Adrenal gland (tissue), 19 donors: ENCODE measurements at places on chromosomes 2 and 18. TPM values are rescaled to one million over a fixed set of nuclear protein-coding genes. Genes with fewer than 3 reads are reported as not detected.

The CYBRD1 gene
- total RNA-seq = 233 TPM

DNA sequence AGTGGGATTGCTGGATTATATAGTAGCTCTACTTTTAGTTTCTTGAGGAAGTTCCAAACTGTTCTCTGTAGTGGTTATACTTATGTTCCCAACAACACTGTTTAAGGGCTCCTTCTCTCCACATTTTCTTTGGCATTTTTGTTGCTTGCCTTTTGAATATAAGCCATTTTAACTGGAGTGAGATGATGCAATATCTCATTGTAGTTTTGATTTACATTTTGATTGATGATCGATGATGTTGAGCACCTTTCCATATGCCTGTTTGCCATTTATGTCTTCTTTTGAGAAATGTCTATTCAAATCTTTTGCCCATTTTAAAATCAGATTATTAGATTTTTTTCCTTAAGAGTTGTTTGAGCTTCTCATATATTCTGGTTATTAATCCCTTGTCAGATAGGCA is 243.3 kb downstream of the PTGR3 start:
- DNase-seq = no peak
- no peak overlapping the region for H3K27ac ChIP-seq
- no peaks in the 10 kb centered on the region for H3K27me3 ChIP-seq
- H3K36me3 ChIP-seq = no peaks in the 10 kb centered on the region
- no peak overlapping the region for H3K4me3 ChIP-seq

- H3K36me3 ChIP-seq = no peaks in the 10 kb centered on the region
- no peak overlapping the region for H3K27ac ChIP-seq
- H3K27me3 ChIP-seq = no peaks in the 10 kb centered on the region
- no peak for DNase-seq
These were observed 38.3 kb downstream of the GBX2 start for GRCh38 chr2:236129935-236130334.

The NT5DC4 gene
- total RNA-seq = not detected

- no peak for DNase-seq
- no peaks in the 10 kb centered on the region for H3K36me3 ChIP-seq
- H3K27ac ChIP-seq = no peak overlapping the region
- no peak overlapping the region for H3K4me3 ChIP-seq
- H3K4me1 ChIP-seq = no peaks in the 10 kb centered on the region
These were observed 405.3 kb downstream of the MBD2 start for GRCh38 chr18:53819174-53819573.

DNA sequence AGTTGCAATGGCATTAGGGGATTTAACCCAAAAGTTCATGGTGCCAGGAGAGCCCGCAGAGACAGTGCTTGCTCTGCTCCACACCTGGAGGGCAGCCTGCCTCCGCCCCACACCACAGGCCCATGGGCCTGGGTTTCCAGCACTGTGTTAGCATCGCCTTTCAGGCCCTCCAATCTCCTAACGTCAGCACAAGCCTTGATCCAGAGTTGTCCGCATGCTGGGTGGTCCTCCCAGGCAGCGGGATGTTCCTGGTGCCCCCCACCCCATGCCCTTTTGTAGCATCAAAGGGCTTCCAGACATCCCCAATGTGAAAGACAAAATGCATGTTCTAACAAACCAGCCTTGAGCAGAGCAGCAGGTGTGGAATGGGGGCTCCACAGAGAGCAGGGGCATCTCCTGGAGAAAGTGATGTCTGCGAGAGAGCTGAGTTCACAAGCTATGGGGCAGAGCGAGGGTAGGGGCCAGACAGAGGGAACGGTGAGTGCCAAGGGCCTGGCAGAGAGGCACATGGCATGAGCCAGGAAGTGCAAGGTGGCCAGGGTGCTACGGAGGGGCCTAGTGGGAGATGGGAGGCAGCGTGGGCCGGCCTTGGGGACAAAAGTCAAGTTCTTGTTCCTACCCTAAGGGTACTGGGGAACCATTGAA is 119.2 kb downstream of the CYP26B1 start:
- no peak for DNase-seq
- H3K4me1 ChIP-seq = no peaks in the 10 kb centered on the region
- H3K27me3 ChIP-seq = no peaks in the 10 kb centered on the region
- H3K4me3 ChIP-seq = no peak overlapping the region
- no peak overlapping the region for H3K27ac ChIP-seq
